ENCODE measurements at places on chromosomes 4 and X.

DNA sequence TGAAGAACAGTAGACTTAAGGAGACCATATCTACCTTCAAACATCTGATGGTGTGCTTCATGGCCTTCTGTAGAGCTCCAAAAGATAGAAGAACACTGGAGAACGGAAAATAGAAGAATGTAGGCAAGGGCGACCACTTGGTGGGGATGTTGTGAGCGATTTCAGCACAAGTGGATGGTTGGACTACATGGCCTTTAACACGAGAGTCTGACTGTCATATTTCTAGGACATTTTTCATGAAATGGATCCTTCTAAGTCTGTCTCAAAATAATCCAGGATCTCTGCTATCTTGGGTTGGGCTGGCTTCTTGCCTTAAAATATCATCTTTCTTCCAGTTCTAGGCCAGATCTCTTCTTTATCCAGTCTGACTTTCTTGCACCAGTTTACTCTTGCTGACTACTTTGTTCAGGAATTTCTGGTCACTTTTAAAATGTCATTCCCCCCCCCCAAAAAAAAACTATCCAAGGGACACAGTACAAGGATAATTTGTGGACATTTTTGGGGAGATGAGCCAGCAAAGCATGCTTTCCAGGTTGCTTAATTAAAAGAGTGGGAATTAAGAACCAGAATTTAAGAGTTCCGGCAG lies 1.2 kb upstream of the MID1IP1 start:
- H3K4me3 ChIP-seq, result no peak overlapping the region
- no peak overlapping the region for H3K27ac ChIP-seq
- no peaks in the 10 kb centered on the region for H3K36me3 ChIP-seq
- no peaks in the 10 kb centered on the region for H3K27me3 ChIP-seq

DNA sequence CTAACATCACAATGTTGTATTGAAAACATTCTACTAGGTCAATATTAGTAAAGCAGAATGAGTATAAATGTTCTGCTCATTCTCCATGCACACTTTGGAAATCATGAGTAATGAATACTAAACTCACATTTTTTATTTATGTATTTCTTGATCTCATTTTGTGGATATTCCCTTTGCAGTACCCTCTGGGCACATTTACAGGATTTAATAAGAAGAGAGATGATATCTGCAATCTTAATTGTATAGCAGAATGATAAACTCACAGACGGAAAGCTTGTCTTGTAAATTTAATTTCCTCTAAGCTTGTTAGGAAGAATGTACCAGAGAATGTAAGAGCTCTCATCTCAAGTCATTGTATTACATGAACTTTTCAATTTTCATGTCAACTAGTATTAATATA lies 1279.7 kb downstream of the PCDH7 start:
- H3K4me1 ChIP-seq, result peaks cover 13% of the 10 kb centered on the region
- H3K27ac ChIP-seq, result no peak overlapping the region
- H3K4me3 ChIP-seq, result no peak overlapping the region
- DNase-seq, result no peak
- no peaks in the 10 kb centered on the region for H3K27me3 ChIP-seq

GRCh38 chr4:25621027-25621930 lies 34.4 kb upstream of the SLC34A2 start:
- no peaks in the 10 kb centered on the region for H3K4me1 ChIP-seq
- no peak overlapping the region for H3K27ac ChIP-seq
- DNase-seq, result no peak
- no peak overlapping the region for H3K4me3 ChIP-seq
- no peaks in the 10 kb centered on the region for H3K27me3 ChIP-seq

DNA sequence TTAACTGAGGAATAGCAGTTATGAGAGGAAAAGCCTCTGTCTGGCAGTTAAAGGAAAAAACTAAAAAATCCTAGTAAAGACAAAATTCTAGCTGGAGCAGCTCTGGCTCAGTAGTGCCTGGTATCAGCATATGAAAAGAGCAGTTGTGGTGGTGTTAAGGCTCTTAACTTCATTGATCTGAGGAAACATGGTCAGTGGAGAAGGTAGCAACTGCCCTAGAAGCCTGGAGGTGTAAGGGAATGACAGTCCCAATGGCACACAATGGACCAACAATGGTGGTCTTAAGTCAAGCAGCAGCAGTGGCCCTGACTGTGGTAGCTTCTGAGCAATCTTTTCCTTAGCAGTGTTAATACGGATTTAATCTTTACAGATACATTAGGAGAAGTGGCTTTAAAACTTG lies 189.6 kb upstream of the POF1B start:
- no peak overlapping the region for H3K27ac ChIP-seq
- no peaks in the 10 kb centered on the region for H3K4me1 ChIP-seq
- no peaks in the 10 kb centered on the region for H3K36me3 ChIP-seq
- no peaks in the 10 kb centered on the region for H3K27me3 ChIP-seq

- no peaks in the 10 kb centered on the region for H3K36me3 ChIP-seq
- H3K4me3 ChIP-seq, result no peak overlapping the region
- H3K27ac ChIP-seq, result peak overlapping the region; percentile 42
These were observed 51.5 kb upstream of the TRPC3 start for GRCh38 chr4:122003335-122003734.

DNA sequence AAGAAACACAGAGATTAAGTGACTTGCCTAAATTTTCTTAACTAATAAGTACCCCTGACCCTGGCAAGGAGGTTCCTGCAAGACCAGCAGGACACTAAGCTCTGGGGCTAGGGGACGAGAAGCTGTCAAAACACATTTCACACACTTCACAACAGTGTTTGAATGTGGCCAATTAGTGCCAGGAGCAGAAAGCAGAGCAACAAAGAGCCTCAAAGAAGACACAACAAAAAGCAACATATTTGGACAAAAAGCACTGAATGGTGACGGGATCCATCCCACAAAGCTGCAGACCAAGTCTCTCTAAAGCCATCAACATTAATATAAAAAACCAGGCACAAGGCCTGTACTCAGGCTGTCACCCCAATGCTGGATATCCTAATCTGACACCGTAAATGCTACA lies 361.9 kb upstream of the RASGEF1B start:
- H3K4me1 ChIP-seq, result no peaks in the 10 kb centered on the region
- DNase-seq, result no peak
- no peaks in the 10 kb centered on the region for H3K27me3 ChIP-seq
- no peak overlapping the region for H3K27ac ChIP-seq

DNA sequence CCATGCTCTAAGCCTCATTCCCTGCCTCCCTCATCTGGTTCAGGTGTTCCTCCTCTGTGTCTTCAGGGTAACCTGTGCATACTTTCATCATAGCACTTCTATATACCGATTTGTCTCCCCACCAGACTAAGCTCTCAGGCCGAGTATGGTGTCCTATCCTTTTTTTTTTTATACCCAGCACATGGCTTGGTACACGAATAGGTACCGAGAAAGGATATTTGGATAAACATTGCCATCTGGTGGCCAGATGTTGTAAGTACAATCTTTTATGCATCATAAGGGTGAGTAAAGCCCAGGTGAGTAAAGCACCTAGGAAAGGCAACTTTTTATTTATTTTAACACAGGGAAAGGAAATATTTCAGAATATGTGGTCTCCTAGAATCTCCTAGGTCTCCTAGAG lies 68.4 kb downstream of the MID2 start:
- no peaks in the 10 kb centered on the region for H3K4me1 ChIP-seq
- no peak overlapping the region for H3K4me3 ChIP-seq
- H3K27ac ChIP-seq, result no peak overlapping the region
- DNase-seq, result no peak
- H3K36me3 ChIP-seq, result no peaks in the 10 kb centered on the region
- H3K27me3 ChIP-seq, result no peaks in the 10 kb centered on the region

GRCh38 chr4:61773655-61774245 lies 573.6 kb downstream of the ADGRL3 start:
- H3K27ac ChIP-seq, result no peak overlapping the region
- no peak overlapping the region for H3K4me3 ChIP-seq
- H3K36me3 ChIP-seq, result no peaks in the 10 kb centered on the region
- peaks cover 7% of the 10 kb centered on the region for H3K4me1 ChIP-seq
- DNase-seq, result peak; percentile 53
- no peaks in the 10 kb centered on the region for H3K27me3 ChIP-seq
